ENCODE measurements at places on chromosomes 4 and X.
A peak's percentile ranks its signal among the peaks of the same experiment; 100 is the strongest.

GRCh38 chrX:69210581-69210980 lies 45.3 kb upstream of the PJA1 start:
- DNase-seq: no peak

DNA sequence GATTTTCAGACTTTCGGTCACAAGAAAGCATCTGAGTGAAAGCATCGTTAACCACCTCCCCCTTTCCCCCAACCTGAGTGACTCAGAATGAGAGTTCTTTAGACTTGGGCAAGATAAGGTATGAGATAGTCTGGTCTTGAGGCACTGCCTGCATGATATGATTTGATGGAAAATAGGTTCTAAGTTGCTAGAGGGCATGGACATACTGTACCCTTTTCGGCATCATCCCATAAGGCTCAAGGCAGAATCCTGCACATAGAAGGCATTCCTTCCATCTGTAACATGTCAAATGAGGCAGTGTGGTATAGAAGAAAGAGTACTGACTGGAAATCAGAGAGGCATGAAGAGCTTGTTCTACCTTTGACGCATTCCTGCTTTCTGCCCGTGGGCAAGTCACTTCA lies 16.8 kb upstream of the AMOT start:
- DNase-seq: no peak

GRCh38 chr4:142358656-142359055 lies 487.4 kb downstream of the INPP4B start:
- DNase-seq: no peak

DNA sequence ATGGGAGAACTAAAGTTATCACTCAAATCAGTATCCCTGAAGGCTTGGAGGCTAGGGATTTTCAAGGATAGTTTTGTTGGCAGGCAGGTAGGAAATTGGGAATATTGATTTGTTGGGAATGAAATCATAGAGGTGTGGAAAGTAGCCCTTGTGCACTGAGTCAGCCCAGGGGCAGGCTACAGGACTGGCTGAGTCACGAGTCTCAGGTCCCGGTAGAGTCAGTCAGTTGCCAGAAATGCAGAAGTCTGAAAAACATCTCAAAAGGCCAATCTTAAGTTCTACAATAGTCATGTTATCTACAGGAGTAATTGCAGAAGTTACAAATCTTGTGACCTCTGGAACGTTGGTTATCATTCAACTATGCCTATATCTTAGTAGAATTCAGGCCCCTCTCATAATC lies 153.1 kb downstream of the GC start:
- DNase-seq: no peak

GRCh38 chr4:166726832-166727231 lies 507.5 kb downstream of the SPOCK3 start:
- DNase-seq: no peak

GRCh38 chr4:26873391-26874026 lies 12.9 kb downstream of the STIM2 start:
- no peak for DNase-seq

GRCh38 chr4:148847544-148848255 lies 405.5 kb upstream of the NR3C2 start:
- DNase-seq: no peak

DNA sequence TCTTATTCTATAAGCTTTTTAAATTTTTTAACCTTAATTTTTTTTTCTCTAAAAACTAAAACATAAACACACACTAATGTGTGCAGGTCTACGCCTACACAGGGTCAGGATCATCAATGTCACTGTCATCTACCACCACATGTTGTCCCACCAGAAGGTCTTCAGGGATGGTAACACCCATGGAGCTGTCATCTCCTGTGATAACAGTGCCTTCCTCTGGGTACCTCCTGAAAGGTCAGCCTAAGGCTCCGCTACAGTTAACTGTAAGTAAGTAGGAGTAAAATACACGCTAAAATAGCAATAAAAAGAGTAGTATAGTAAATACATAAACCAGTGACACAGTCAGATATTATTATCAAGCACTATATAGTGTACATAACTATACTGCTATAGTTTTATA lies 45.9 kb upstream of the GPRIN3 start:
- DNase-seq: no peak

GRCh38 chr4:4673070-4673469 lies 131.2 kb upstream of the STX18 start:
- DNase-seq: peak; percentile 90

DNA sequence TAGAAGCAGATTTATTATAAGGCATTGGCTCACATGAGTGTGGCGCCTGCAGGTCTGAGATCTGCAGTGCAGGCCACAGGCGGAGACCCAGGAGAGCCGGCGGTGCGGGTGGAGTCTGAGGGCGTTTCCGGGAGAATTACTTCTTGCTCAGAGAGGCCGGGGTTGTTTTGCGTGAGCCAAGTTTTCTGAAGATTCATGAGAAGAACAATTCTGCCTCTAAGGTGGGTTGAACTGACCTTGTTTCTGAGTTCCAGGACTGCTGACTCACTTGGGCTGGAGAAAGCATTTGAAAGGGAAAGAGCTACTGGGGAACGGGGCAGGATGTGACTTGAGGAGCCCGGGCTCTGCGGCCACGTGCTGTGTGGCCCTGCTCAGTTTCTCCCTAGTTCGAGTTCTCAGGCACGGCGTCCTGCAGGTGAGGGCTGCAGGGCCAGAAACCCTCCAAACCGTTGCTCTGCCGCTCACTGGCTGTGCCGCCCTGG lies 36.7 kb upstream of the SORCS2 start:
- peak; percentile 19 for DNase-seq

- DNase-seq: no peak
Measured at GRCh38 chr4:8568068-8568668, 12.0 kb upstream of the GPR78 start.

GRCh38 chr4:87058356-87059073 lies 123.7 kb downstream of the AFF1 start:
- DNase-seq: peak; percentile 24

- DNase-seq: no peak
Measured at GRCh38 chrX:46317163-46317562, 228.1 kb downstream of the ZNF674 start.

DNA sequence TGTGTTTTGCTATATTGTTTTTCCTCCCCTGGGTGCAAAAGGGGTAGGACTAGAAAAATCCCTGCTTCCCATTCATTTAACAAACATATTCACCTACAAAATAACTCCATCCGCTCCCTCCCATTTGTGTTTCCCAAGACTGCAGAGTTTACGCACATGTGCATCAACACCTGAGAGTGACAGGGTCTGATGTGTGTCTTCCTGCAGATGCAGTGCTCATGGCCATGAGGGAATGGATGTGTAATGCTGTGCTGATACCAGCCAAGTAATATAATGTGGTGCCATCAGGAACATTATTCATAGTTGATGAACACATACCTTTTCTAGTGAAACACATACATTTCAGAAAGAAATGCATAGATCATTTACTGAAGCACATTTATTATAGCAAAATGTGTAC lies 83.2 kb downstream of the CXXC4 start:
- no peak for DNase-seq

DNA sequence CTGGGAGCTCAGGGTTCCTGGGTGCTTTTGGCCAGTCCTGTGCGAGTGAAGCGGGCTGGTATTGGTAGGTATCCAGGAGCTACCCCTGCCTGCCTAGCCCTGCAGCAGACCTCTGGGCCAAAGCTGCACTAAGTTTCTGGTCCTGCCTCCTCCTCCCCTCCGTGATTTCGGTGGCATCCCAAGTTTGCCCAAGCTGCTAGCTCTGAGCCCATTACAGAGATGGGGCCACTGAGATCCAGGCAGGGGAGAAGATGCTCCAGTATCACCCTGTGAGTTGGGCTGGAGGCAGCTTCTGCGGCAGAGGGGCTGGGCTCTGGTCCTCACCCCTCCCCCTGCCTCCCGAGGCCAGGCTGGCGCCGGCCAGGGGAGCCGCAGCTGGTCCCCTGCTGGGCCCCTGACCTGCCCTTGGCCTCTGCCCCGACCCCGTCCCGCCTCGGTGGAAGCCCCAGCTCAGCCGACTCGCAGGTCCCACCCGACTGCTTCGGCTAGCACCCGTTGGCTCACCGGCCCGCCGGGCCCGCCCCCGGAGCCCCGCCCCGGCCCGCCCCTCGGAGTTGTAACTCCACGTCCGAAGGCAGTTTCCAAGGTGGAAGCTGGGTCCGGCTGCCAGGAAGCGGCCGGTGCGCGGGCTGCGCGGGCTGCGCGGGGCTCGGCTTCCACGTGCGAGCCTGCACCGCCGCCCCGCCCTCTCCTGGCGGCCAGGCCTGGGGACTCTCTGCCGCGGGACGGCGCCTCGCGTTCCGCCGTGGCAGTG lies at the start of gene DUSP9:
Gene DUSP9 (plus strand): TSS at position 584 of the 754 bp plus-strand sequence. CDS start 751 bp downstream, outside the sequence.
- DNase-seq: peak; percentile 82

DNA sequence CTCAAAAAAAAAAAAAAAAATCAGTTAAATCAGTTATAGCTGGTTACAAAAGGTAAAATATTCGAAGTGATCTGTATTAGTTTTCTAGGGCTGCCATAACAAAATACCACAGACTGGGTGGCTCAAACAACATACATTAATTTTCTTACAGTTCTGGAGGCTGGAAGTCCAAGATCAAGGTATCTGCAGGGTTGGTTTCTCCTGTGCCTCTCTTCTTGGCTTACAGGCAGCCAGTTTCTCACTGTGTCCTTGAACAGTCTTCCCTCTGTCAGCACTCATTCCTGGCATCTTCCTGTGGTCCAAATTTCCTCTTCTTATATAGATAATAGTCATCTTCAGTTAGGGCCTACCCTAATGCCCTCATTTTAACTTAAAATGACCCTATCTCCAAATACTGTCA lies 239.9 kb downstream of the MGST2 start:
- DNase-seq: no peak

DNA sequence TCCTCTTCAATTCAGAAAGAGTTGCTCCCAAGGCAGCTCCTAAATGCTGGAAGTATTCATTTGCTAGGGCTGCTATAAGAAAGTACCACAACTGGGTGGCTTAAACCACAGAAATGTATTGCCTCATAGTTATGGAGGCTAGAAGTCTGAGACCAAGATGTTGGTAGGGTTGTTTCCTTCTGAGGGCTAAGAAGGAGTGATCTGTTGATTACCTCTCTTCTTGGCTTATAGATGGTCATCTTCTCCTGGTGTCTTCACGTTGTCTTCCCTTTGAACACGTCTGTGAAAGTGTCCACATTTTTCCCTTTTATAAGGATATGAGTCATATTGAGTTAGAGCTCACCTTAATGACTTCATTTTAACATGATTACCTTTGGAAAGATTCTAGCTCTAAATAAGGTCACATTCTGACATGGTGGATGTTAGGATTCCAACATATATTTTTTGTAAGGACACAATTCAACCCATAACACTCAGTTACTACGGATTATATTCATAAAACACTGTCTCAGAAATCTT lies 266.3 kb downstream of the SPATA18 start:
- no peak for DNase-seq

DNA sequence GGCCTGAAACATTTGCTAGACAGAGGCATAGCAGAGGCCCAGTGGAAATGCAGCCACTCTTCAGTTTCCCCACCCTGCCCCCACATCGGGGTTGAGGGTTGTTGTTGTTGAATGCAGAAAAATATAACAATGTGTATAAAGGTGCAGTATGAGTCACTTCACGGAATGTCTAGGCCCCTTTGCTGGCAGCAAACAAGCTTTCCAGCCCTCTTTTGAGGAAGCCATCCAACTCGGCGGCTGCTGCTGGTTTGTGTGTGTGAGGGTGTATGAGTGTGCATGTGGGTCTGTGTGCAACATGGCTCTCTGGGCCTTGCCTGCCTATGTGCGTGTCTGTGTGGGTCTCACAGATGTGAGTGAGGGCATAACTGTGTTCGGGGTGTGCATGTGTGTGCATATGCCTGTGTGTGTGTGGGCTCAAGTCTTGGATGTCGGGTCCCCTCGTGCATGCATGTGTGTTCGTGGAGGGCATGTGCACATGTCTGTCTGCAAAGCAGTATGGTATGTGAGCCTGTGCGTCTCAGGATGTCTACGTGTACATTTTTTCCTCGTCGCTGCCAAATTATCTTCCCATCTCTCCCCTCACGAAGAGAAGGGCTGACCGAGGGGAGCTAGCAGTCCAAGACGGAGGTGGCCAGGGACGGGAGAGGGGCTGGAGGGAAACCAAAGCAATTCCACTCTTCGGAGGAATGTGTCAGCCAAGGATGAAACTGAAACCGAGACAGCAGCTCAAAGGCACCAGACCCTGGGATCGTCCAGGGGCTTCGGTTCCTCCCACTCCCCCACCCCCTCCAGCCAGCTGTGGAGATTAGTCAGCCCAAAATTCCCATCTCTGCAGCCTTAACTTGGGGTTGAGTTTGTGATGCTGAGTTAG lies 8.4 kb upstream of the ELF4 start:
- DNase-seq: no peak

- no peak for DNase-seq
Measured at GRCh38 chr4:141254326-141254725, 33.6 kb downstream of the ZNF330 start.

DNA sequence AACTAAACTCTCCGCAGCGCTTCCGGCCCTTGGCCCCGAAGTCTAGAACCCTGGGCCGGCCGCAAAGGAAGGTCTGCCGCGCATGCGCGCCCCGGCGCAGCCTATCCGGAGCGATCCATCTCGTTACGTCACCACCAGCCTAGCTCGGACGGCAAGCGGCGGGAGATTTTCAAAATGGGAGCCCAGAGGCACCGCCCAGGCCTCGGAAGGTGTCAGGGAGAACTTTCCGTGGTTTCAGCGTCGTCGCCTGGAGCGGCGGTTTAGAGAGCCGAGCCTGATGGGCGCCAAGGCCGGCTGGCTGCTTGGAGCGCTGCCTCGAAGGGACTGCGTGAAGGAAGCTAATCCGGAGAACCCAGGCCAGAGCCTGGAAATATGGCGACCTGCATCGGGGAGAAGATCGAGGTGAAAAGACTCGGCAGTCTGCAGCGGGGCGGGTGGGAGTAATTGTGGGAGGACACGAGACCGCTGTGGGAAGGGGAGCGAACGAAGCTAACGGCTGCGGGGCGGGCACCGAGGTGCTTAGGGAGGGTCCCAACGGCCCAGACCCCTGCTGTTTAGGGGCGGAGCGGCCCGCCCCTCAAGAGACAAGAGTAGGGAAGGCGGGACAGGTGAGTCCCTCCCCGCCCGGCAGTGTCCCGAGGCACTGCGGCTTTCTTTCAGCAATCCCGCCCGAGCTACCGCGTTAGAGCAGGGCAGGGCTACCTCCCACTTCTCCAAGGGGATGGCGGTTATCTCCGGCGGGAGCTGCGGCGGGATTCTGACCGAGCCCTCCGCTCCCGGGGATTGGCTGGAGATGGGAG lies at the start of gene PLK4:
Gene PLK4 (plus strand): TSS at position 131 of the 800 bp plus-strand sequence. CDS start 242 bp downstream, at position 373.
- peak; percentile 96 for DNase-seq
